Activated gamma-delta T cell (primary cell): ENCODE measurements at places on chromosomes 3 and 15.

- no peak for DNase-seq
Observed at GRCh38 chr15:73930371-73930770, 4.1 kb downstream of the LOXL1 start.

DNA sequence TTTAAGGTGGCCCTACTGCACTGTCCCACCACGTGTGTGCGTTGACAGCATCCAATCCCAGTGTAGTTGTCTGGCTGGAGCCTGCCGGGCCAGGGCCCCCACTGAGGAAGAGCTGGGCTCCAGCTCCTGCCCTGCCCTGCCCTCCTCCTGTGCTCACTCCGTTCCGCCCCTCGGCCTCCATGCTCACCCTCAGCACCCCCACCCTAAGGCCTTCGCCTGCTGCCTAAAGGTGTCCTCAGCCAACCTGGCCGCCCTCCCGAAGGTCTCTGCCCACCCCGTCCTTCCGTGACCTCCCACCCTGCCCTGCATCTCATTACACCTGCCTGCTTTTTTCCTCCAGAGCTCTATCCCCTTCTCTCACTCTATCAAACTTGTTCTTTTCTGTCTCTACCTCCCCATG is 118.0 kb downstream of the TPRA1 start:
- DNase-seq: no peak

DNA sequence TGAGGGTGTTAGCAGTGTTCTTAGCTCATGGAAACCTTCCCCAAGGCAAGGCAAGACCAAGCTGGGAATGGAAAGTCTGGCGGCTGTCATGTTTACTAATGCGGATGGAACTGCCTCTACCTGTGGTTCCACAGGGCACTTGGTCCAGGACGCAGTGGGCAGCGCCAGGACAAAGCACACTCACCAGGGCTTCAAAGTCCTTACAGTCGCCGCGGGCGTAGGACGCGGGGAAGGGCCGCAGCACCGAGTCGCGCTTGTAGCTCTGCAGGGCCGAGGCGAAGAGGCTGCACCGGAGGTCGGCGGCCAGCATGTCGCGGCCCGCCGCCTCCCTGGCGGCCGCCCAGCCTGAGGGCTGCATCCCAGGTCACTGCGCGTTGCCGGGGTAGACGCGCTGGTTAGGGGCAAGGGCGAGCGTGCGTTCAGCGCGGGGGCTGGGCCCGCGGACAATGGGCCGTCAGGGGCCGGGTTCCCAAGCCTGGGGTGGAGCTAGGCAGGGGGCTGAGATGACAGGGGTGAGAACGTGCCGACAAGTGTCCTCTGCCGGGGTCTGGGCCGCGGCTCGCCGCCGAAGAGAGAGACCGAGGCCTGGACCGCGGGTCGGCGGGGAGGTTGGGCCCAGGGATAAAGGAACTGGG is 497 bp downstream of the PARP16 start:
- peak; percentile 42 for DNase-seq

- DNase-seq: no peak
Observed at GRCh38 chr3:169564883-169565282, 98.6 kb downstream of the MECOM start.

GRCh38 chr15:76163457-76164295 is 103.9 kb downstream of the TMEM266 start:
- DNase-seq: no peak

GRCh38 chr3:168262887-168263286 is 167.2 kb upstream of the GOLIM4 start:
- no peak for DNase-seq

GRCh38 chr15:74406992-74407705 is 26.6 kb downstream of the SEMA7A start:
- DNase-seq: no peak

GRCh38 chr3:33919312-33920120 is 121.1 kb downstream of the PDCD6IP start:
- DNase-seq: no peak

DNA sequence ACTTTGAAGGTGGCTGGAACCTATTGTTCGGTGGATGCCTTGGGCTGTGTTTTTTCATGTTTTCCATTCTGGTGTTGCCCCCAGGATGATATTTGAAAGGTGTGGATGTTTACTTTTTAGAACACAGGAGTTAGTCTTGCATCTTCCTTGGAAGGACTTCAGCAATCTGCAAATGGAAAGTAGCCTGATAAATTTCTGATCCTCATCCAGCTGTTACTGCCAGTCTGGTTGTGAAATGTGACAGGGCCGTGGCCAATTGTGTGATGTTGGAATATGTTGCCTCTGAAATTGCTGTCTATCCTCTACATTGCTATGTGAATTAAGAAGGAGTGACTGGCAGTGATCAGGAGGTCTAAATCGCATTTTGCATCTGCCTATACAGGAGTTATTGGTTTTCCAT is 382.5 kb upstream of the C2CD4B start:
- DNase-seq: no peak
